ENCODE measurements at places on chromosomes 5 and 9.
A peak's percentile ranks its signal among the peaks of the same experiment; 100 is the strongest.

DNA sequence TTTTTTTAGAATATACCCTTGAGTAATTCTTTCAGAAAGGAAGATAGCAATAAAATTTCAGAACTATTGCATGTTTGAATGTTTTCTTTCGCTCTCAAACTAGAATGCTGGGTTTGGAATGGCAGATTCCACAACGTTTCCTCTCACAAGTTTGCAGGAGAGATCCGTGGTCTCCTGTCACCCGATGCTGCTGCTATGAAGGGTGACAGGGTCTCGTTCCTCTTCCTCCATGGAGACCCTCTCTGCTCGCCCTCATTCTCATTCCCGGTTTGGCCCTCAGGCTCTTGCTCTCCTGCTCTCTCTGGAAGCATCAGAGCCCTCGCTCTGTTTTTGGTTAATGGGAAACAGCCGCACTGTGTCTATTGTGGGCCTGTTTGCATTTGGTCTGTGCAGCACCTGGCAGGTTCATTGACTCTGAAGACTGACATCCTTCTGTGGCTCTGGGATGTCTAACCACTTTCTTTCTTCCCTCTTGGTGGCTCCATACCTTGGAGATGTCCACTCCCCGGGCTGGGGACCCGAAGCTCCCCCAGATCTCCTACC is 12.6 kb upstream of the FAM163B start:
- no peak for DNase-seq

DNA sequence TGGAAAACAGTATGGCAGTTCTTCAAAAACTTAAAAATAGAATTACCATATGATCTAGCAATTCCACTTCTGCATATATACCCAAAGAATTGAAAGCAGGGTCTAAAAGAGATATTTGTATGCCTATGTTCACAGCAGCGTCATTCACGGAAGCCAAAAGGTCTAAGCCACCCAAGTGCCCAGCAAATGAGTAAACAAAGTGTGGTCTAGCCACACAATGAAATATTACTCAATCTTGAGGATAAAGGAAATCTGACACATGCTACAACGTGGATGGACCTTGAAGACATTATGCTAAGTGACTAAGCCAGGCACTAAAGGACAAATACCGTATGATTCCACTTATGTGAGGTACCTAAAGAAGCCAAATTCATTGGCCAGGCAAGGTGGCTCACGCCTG is 11.1 kb upstream of the MED27 start:
- DNase-seq: no peak

GRCh38 chr5:17069995-17070511 is 134.0 kb upstream of the MYO10 start:
- peak; percentile 6 for DNase-seq

DNA sequence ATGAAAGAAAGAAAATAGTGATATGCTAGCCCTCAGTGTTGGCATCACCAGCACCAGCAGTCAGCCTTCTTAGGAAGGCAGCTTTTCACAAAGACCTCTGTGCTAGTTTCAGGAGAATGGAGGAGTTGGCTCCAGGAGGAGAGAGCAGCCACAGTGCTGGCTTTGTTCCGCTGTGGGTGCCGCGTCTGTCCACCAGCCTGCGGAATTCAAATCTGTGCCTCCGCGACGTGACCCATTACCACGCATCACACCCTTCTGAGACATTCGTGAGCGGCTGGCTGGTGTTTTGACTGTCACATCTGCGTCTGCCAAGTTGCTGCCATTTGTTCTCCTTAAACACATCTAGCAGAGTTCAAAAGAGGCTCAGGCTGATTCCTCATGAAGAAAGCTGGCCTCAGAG is 34.4 kb downstream of the SNX18 start:
- no peak for DNase-seq

DNA sequence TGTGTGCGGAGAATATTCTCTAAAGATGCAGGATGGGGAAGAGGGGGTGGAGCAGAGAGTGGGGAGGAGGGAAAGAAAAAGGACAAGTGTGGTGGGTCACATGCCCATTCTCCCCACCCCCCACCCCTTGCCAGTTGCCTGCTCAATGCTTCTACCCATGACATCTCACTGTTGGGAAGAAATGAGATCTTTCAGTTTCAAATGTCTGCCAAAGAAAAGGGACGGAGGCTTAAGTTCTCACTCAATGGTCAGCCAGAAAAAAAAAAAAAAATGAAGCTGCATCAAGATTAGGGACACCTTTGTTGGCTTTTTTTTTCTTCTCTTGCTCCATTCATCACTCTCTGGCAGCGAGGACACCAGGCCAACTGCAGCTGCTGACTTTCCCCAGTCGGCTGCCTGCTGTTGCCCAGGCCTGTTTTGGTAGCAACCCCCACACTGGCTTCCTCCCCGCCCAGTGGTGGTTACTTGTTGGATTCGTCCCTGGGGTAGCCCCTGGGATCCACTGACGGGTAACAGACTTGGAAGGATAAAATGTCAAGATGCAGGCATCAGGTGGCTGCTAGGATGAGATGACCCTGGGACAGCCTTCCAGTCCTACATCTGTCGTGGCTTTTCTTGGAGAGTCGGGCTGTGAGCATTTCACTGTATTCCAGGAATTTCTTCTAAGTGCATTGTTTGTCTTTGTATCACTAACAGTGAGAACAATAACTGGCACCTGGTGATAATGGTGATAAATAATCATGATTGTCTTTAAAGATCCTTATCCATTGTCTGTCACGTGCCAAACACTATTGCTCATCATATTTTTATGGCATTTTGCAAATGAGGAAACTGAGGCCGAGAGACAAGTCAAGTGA is 9.1 kb downstream of the WWC1 start:
- peak; percentile 39 for DNase-seq

- no peak for DNase-seq
These were observed 169.4 kb upstream of the ZNF462 start for GRCh38 chr9:106693558-106693957.

DNA sequence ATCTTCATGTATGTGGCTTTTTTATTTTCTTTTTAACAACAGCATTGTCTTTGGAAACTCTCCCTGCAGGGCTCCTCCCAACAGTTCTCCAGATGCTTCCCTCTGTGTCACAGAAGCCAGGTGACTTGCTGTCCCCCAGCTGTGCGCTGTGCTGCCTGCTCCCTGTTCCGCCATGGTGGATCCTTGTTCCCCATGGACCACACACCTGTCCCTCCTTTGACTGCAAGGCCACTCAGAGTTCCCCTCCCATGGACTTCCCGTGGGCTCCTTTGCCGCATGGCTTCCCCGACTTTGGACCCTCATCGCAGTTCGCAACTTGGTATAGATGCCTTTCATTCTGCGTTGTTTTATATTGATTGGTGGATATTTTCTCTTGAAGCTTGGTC is 18.6 kb downstream of the ANKRD33B start:
- no peak for DNase-seq

DNA sequence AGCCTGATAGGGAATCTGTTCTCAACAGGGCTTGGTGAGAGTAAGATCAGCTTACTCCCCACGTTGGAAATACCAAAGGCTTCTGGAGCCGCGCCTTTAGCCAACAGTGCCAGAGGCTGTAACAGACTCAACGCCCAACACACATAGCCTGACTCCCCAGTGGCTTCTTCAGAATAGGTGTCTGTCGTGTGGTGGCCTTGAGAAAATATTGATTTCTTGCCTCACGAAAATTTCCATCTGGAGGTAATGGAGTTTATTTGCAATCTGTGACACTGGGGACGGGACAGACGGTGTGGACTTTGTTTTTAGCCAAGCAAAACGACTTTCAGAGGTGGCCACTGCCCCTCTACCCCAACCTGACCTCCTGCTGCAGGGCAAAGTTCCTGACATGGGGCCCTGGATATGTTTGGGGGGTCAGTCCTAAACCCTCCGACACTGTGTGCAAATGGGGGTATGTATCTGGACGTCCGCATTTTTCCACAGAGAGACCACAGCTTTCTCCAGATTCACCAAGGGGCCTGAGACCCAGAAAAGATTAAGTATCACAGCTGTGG is 189.3 kb downstream of the CDK5RAP2 start:
- DNase-seq: no peak

DNA sequence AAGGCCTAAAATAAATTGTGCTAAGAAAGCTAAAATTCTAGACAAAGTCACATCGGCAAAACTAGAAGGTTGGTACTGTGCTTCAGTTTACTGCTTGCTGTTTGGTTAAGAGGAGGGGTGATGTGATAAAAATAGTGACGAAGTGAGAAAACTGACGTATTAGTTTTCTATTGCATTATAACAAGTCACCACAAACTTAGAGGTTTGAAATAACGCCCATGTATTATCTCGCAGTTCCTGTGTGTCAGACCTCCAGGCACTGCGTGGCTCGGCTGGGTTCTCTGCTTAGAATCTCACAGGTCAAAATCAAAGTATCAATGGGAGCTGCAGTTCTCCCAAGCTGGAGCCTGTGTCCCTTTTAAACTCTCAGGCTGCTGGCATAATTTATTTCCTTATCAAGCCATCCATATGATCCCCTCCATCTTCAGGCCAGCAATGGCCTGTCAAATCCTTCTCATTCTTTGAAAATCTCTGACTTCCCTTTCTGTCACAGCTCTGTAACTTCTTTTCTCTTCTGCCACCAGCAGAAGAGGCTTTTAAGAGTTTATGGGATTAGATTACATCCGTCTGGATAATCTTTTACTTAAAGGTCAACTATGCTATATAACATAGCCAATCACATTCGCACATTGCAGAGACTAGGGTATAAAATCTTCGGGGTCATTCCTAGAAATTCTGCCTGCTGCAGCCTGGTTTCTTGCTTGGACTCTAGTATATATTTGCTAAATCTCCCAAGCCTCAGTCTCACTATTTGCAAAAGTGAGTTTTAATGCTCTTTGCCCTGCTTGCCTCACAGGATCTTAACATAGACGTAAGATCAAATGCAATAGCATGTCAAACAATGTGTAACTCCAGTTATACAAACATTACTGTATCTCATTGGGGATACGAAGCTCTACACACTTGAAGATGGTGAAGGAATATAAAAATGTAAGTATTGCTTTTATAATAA is 104.0 kb upstream of the CDKN2B start:
- no peak for DNase-seq

DNA sequence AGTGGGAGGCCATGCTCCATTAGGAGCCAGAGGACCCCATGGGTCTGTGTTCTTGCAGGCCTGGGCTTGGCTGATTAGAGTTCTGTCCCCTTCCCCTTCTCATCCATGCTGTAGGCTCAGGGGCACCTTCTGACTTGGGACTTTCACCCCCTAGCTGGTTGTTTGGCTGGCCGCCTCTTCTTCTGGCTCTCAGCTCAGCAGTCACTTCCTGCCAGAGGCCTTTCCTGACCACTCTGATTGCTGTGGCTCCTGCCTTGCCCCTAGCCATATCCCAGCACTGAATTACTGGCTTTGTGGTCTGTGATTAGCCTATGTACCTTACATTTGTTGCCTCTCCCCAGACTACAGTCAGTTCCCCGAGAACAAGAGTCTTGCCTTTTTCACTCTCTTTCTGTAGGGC is 14.6 kb downstream of the ENTREP1 start:
- no peak for DNase-seq

DNA sequence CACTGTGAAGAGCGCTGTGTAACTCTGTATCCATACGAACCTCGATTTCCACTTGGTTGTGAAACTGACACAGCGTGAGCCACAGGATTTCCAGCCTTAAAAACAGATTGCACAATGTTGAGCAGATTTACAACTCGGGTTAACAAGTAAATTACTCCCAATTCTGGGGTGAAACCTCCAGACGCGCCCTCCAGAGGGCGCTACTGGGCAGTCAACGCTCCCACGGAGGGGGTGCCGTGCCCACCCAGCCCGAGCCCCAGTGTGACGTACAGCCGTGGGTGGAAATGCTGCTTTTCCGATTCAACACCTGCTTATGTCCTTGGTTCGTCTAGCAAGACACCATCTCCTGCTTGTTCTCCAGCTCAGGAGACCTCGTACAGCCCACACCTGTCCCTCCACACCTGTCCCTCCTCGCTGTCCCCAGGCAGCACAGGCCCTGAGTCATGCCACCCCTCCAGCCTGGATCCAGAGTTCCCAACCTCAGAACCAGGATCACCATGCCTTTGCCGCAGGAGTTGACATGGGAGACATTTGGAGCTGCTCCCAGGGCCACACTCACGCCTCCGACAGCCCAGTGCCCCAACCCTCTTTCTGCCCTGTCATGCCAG is 34.4 kb upstream of the SLC6A3 start:
- no peak for DNase-seq

- no peak for DNase-seq
These were observed 90.9 kb upstream of the PHYKPL start for GRCh38 chr5:178323541-178323865.

DNA sequence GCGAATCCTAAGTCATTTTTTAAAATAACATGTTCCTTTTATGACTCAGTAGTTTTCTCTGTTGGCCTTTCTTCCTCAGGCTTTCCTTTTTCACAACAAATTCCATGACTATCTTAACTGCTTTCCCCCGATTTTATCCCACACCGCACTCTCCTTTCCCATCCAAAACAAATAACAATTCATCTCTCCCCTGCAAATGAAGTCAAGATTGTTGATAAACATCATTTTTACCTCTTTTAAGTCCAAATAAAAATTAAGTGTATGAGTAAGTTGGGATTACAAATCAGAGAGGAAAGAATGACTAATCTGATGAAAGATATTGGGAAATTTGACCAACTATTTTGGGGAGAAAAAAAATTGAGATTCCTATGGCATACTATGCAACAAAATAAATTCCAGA is 47.3 kb downstream of the SEC61B start:
- no peak for DNase-seq

DNA sequence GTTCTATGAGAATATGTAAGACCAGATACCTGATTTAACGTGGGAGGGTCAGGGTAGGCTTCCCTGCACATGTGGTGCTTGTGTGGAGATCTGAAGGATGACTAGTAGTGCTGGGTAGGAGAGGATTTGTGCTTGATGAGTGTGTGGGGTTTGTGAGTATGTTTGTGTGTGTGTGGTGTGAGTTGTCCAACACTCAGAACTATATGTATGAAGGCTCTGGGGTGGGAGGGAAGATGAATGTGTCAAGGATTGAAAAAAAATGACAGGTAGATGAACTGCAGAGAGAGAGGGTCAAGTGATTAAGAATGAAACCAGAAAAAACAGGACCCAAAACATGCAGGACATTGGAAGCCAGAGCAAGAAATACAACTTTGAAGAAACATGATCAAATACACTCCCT is 154.6 kb upstream of the NR3C1 start:
- DNase-seq: no peak

GRCh38 chr9:36759976-36760375 is 187.3 kb downstream of the MELK start:
- no peak for DNase-seq

DNA sequence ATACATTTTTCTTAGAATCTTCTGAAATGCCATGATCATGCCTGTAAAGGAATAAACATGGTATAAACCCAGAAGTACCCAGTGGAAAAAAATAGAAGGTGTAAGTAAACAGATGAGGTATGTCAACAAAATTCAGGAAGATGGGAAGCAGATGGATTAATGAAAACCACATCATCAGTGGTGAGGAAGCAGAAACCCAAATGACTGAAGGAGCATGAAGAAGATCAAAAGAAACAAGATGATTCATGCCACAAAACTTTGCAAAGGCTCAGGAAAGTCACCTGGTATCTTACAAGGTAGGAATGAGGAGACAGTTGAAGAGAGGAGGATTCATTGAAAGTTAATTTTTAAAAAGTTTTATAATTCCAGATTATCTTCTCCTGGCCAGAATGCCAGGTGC is 132.8 kb upstream of the PAPPA start:
- no peak for DNase-seq

Data from NCI-H2171 (cell line).